Colonic mucosa (tissue), 4 donors: ENCODE measurements at places on chromosomes 7 and 10. TPM values are rescaled to one million over a fixed set of nuclear protein-coding genes. Genes with fewer than 3 reads are reported as not detected.

Gene CCNY
- 68.6 TPM for total RNA-seq

DNA sequence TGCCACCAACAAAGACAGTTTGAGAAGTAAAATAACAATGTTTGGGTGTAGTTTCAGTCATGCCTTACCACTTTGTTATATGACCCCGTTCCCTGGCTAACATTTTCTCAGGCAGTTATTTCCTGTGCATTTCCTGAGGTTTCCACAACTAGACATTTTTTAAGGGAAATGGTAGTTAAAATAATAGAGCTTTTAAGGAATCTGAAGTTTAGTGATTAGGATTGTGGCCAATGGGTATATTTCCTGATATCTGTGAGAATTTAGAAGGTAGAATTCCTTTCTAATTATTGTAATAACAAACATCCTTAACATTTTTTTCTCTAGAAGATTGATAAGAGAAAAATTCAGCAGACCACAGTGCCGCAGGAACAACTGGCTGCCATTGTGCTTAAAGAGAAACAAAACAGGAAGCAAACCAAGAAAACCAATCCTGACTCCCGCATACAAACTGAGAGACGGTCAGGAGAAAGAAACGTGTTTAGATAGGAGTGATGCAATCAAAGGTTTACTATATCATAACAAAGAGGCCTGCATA is 193.6 kb downstream of the MBL2 start:
- H3K4me3 ChIP-seq = no peak overlapping the region
- H3K27ac ChIP-seq = no peak overlapping the region
- H3K4me1 ChIP-seq = no peaks in the 10 kb centered on the region

Gene ADCYAP1R1
- total RNA-seq = 0.37 TPM

- no peaks in the 10 kb centered on the region for H3K36me3 ChIP-seq
- H3K27me3 ChIP-seq = no peaks in the 10 kb centered on the region
- no peaks in the 10 kb centered on the region for H3K4me1 ChIP-seq
- H3K27ac ChIP-seq = no peak overlapping the region
- no peak overlapping the region for H3K4me3 ChIP-seq
- DNase-seq = no peak
These were observed 3.3 kb downstream of the TRPV5 start for GRCh38 chr7:142930126-142930730.

- H3K27me3 ChIP-seq = no peaks in the 10 kb centered on the region
- H3K4me3 ChIP-seq = peak overlapping the region; percentile 71
- peak; percentile 25 for DNase-seq
- no peaks in the 10 kb centered on the region for H3K36me3 ChIP-seq
These were observed 520 bp downstream of the MOSPD3 start for GRCh38 chr7:100612730-100613390.

GRCh38 chr10:20674926-20675325 is 222.2 kb downstream of the NEBL start:
- no peak overlapping the region for H3K27ac ChIP-seq
- H3K4me3 ChIP-seq = no peak overlapping the region
- H3K27me3 ChIP-seq = no peaks in the 10 kb centered on the region
- no peaks in the 10 kb centered on the region for H3K36me3 ChIP-seq
- H3K4me1 ChIP-seq = no peaks in the 10 kb centered on the region

Gene TRPV5
- total RNA-seq = not detected

- H3K4me3 ChIP-seq = peak within 1 kb of the TSS; percentile 70
- H3K4me1 ChIP-seq = peaks cover 7% of the 10 kb centered on the region
- H3K27ac ChIP-seq = peak within 1 kb of the TSS; percentile 78
- no peaks in the 10 kb centered on the region for H3K27me3 ChIP-seq
These were observed at the start of gene MALSU1 for GRCh38 chr7:23298885-23299769. TSS of gene MALSU1 (plus strand) at chr7:23299339. CDS start at chr7:23299353, 14 bp downstream.

DNA sequence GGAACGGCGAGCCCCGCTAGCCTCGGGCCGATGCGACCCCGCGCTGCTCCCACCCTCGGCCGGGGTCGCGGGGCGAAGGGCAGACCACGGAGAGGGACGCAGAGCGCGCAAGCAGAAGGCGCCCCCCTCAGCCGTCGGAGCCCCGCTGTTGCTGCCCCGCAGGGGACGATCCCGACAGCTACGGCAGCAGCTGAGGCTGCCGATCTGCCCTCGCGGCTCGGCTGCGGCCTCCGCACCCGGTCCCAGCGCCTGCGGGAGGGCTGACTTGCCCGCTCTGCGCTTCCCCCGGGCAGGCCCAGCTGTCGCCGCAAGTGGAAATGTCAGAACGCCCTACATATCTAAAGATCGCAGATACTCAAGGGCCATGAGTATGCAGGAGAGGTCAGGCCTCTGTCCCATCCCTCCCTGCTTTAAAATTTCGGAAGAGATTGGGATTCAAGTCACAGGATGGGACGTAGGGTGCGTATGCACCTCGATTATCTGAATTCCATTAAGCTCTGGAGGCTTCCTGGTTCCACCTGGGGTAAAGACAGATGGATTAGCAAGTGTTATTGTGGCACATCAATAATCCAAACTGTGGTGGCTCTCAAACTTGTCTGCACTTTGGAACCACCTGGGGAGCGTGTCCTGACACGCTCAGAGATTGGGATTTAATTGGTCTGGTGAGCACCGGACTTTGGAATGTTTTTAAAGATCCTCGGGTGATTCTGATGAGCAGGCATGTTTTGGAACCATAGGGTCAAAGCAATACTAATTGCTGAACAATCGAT is at the start of gene CRPPA:
Gene CRPPA (minus strand): TSS at position 206 of the 770 bp plus-strand sequence. CDS start 216 bp downstream, outside the sequence.
- H3K27me3 ChIP-seq = no peaks in the 10 kb centered on the region
- H3K27ac ChIP-seq = peak within 1 kb of the TSS; percentile 98
- H3K36me3 ChIP-seq = no peaks in the 10 kb centered on the region
- peak within 1 kb of the TSS; percentile 51 for H3K4me3 ChIP-seq
- H3K4me1 ChIP-seq = peaks cover 5% of the 10 kb centered on the region
- peak; percentile 49 for DNase-seq

- no peak overlapping the region for H3K27ac ChIP-seq
- DNase-seq = no peak
- H3K4me1 ChIP-seq = no peaks in the 10 kb centered on the region
- no peak overlapping the region for H3K4me3 ChIP-seq
- no peaks in the 10 kb centered on the region for H3K36me3 ChIP-seq
These were observed 18.8 kb upstream of the SMNDC1 start for GRCh38 chr10:110323503-110323902.

DNA sequence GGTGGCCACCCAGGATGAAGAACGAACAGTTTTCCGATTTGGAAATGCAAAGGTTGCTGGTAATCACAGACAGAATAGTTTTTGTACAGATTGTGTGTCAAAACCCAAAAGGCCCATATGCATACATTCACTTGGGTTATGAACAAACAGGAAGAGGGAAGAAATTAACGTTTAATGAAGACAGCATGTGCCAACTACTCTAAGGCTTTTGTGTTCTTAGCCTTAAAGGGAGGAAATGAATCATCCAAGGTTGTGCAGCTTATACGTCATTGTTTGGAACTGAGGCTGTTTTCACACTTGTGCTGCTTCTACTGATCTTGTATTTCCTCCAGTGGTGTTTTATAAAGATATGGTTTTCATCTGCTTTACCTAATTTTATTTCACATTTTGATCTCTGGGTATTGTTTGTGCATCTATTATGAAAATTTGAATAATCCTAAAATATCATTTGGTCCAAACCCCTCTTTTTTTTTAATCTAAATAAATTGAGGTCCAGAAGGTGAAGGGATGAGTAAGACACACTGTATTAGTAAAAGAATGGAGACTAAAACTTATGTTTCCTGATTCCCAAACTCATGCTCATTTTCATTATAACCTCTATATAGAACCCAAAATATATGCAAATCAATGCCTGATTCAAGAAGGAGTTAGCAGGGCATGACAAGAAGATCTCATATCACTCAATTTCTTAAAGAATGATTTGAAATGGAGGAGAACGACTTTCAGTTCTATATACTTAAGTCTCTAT is 373.1 kb downstream of the THSD7A start:
- H3K4me1 ChIP-seq = no peaks in the 10 kb centered on the region
- H3K27me3 ChIP-seq = no peaks in the 10 kb centered on the region
- no peak for DNase-seq
- no peak overlapping the region for H3K27ac ChIP-seq
- H3K4me3 ChIP-seq = no peak overlapping the region

- H3K27me3 ChIP-seq = no peaks in the 10 kb centered on the region
- no peaks in the 10 kb centered on the region for H3K36me3 ChIP-seq
- DNase-seq = no peak
- no peak overlapping the region for H3K4me3 ChIP-seq
- H3K4me1 ChIP-seq = peaks cover 30% of the 10 kb centered on the region
These were observed 8.7 kb downstream of the ESYT2 start for GRCh38 chr7:158820656-158821055.

GRCh38 chr10:76554033-76554408 is 1083.6 kb downstream of the KCNMA1 start:
- H3K27me3 ChIP-seq = no peaks in the 10 kb centered on the region
- DNase-seq = no peak
- no peaks in the 10 kb centered on the region for H3K36me3 ChIP-seq
- H3K4me1 ChIP-seq = no peaks in the 10 kb centered on the region
- H3K27ac ChIP-seq = no peak overlapping the region

DNA sequence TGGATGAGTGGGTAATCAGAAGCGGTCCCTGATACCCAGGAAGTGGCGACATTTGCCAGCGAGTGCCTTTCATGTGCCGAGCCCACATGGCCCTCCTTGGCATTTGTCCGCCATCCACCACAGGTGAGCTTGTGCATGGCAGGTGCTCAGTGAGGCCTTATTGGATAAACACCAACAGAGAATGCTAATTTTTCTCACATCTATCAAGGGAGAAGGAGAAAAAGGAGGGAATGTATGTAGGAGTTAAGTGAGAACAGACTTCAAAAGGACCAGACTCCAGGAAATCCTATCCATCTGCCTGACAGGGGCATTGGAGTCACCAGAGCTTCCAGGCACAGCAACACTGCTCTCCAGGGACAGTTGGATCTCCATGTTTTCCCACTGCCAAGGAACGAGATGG is 143.5 kb upstream of the ZMIZ1 start:
- peaks cover 10% of the 10 kb centered on the region for H3K4me1 ChIP-seq
- no peaks in the 10 kb centered on the region for H3K36me3 ChIP-seq

DNA sequence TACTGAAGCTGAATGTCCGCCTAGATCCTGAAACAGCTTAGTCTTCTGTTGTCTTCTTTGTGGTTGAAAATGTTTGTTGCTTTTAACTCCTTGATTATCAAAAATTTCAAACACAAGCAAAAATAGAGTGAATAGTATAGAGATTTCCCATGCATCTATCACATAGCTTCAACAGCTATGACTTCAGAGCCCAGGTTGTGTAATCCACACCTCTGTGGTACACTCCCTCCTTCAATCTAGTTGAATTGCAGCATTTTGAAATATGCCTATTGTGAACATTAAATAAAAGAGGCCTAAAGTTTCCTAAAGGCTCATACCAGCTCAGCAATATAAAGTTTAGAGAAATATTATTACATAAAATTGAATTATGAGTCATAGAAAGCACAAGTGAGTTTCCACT is 204.7 kb upstream of the HDAC9 start:
- no peak overlapping the region for H3K4me3 ChIP-seq
- H3K27me3 ChIP-seq = no peaks in the 10 kb centered on the region
- DNase-seq = no peak
- no peaks in the 10 kb centered on the region for H3K4me1 ChIP-seq
- no peaks in the 10 kb centered on the region for H3K36me3 ChIP-seq

DNA sequence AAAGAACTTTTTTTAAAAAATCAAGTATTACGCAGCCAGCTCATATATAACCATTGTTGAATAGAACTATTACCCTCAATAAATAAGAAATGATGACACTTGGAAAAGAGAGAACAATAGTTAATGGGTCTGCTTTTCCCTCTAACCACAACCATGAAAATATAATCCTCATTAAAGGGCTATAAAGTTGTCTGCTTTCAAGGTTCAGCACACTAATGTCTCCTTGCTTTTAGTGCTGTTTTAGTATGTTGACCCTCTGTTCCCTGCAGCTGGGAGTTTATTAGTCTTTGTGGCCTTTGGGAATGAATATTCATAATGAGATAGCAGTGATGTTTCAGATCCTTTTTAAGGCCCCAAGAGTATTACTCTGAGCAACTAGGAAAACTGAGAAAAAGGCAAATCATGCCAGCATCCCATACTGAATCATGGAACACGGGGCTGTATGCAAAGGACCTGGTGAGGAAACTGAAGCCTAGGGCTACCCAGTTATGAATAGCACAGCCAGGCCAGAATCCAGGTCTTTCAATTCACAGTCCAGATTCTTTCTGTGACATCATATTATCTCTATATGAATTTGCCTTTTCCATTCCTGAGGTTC is 332.0 kb upstream of the LRGUK start:
- no peak overlapping the region for H3K4me3 ChIP-seq
- H3K36me3 ChIP-seq = no peaks in the 10 kb centered on the region
- no peak for DNase-seq
- H3K27ac ChIP-seq = no peak overlapping the region
- no peaks in the 10 kb centered on the region for H3K4me1 ChIP-seq
- no peaks in the 10 kb centered on the region for H3K27me3 ChIP-seq

DNA sequence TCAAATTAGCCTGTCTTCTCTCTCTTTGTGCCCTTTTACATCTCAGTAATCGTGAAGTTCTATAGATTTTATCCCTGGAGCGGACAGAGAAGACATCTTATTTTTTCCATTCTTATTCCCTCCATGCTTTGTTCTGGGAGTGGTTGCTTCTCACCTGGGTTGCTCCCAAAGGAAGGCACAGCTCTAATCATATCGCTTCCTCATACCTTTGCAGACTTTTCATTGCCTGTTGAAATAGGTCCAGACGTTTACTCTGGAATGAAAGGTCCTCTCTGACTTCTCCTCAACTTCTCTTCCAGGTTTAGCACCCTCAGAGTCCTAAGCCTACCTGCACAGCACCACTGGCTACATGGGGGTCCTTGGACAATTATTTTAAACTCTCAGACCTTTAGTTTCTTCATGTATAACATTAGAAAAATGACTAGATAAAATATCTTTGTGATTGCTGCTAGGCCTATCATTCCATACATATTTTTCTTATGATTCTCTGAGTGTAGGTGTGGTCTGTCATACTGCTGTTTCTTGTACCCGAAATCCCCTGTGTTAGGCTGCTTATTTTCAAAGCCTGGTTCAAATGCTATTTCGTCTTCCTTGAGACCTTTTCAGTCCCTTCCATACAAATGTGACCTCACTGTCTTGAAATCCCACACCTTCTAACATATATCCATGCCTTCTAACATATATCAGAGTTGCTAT is 418.1 kb downstream of the GFRA1 start:
- no peaks in the 10 kb centered on the region for H3K4me1 ChIP-seq
- H3K27me3 ChIP-seq = no peaks in the 10 kb centered on the region
- DNase-seq = no peak
- no peaks in the 10 kb centered on the region for H3K36me3 ChIP-seq

Gene OR2A7
- 10.7 TPM for total RNA-seq

Gene PAPSS2
- 310 TPM for total RNA-seq

- DNase-seq = no peak
- no peaks in the 10 kb centered on the region for H3K27me3 ChIP-seq
- no peaks in the 10 kb centered on the region for H3K4me1 ChIP-seq
- H3K4me3 ChIP-seq = no peak overlapping the region
These were observed 178.5 kb downstream of the GPAM start for GRCh38 chr10:112005044-112005443.

Gene HOXA7
- 21.9 TPM for total RNA-seq

Gene CRPPA
- 1.9 TPM for total RNA-seq

Gene NUDCD3
- 105 TPM for total RNA-seq

GRCh38 chr10:110153396-110153795 is 54.0 kb upstream of the MXI1 start:
- no peak for DNase-seq
- H3K27me3 ChIP-seq = no peaks in the 10 kb centered on the region
- H3K27ac ChIP-seq = no peak overlapping the region
- H3K4me3 ChIP-seq = no peak overlapping the region
- no peaks in the 10 kb centered on the region for H3K36me3 ChIP-seq

Gene SLC39A12
- 0.15 TPM for total RNA-seq

Gene EN2
- total RNA-seq = not detected

Gene WDR91
- total RNA-seq = 4.8 TPM

GRCh38 chr10:86785037-86785436 is 28.6 kb downstream of the BMPR1A start:
- H3K4me1 ChIP-seq = no peaks in the 10 kb centered on the region
- H3K4me3 ChIP-seq = no peak overlapping the region
- H3K27me3 ChIP-seq = no peaks in the 10 kb centered on the region
- DNase-seq = no peak
- H3K36me3 ChIP-seq = no peaks in the 10 kb centered on the region
- H3K27ac ChIP-seq = no peak overlapping the region

Gene INTS1
- 61.0 TPM for total RNA-seq
